ENCODE measurements at places on chromosomes 7 and 10.

DNA sequence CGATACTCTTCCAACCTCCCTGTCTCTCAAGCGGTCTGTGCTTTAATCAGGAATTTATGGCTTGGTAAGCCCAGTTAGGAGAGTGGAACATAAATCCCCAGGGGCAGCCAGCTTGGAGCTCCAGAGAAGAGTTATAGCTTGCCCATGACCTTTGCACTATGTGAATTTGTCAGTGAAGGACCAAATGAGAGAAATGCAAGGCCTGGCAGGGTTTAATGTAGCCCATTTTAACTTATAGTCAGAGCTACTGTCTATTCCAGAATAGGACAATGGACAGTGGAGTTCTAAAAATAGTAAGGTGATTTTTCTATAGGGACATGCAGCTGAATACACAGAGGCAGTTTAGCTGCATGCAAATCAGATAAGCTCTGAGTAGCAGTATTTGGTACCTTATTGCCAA is 142.6 kb upstream of the CAV2 start:
- DNase-seq, result no peak

DNA sequence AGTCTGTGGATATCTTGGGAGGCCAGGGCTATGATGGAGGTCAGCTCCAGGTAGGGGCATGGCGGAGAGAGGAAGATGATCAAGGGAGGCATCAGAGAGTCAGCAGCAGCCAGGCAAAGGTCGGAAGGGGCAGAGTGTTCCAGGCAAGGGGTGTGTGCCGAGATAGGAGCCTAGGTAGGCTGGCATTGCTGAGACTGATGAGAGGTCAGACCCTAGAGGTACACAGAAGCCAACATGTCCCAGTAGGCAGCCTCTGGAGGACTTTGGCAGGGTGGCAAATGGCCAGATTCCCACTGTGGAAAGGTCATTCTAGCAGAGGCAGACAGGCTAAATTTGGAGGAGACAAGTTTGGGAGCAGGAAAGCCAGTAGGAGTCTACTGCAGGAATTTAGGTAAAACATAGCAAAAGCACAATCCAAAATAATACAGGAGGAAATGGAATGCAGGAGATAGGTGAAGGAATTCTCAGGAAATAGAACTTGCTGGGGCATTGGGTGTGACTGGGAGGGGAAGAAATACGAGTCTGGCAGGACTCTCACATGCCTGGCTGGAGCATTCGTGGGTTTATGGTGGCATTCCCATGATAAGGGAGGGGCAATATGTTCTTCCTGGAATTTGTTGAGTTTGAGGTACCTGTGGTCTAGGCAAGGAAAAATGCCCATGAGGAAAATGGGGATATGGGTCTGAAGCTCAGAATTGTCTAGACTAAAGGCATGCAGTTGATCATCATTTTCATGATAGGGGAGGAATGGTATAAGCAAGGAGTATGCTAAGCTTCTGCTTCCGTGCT is 25.7 kb downstream of the TMEM176A start:
- no peak for DNase-seq

DNA sequence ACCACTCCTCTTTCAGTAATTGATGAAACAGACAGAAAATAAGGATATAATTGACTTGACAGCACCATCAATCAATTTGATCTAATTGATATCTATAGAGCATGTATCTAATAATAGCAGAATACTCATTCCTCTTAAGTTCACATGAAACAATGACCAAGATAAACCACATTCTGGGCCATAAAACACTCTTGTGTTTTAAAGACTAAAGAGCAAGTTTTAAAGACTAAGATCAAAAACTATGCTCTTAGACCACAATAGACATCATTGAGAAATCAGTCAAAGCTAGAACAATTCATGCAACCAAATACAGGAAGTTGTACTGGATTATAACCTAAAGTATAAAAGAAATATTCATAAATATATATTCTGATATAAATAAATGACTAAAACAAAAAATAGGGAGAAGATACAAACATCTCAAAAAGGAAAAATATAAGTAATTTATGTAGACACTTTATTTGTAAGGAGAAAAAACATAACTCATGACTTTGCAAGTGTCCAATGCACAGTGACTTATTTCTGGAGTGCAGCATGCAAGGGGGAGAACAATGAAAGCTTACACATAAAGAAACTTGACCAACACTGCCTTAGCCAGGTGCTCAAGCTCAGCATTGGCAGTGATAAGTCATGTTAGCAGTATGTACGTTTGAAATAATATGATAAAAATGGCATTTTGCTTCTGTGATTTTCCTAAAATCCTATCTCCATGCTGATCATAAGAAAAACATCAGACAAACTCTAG is 312.7 kb upstream of the IGFBP3 start:
- DNase-seq, result no peak

DNA sequence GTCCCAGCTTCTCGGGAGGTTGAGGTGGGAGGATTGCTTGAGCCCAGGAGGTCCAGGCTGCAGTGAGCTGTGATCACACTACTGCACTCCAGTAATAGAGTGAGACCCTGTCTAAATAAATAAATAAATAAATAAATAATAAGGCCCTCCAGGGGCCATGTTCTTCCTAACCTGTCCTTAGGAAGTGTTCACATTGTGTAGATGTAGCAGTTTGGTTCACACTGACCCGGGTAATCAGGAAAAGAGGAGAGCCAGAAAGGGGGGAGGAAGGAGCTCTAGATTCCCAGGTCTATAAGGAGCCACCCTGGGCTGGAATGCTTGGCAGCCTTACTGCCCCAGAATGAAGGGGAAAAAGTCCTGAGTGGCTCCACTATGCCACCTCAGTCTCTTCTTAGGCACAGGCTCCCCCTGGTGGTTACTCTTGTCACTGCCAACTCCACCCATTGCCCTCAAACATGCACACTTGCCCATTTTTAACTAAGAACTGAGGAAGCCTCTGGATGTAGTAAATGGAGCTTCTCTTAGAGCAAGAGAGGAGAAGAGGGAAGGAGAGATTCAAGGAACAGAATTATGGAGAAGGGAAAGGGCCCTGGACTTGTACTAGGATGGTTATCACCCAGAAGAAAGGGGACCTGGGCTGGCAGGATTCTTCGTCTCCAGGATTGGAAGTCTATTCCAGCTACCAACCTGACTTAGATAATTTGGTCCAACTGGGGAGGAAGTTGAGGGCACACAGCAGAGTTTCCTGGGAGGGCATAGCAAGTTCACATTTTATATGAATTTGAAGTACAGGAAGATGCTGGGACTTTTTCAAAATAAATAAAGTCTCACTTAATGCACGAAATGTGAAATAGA is 7.8 kb downstream of the HPS6 start:
- DNase-seq, result peak; percentile 45

DNA sequence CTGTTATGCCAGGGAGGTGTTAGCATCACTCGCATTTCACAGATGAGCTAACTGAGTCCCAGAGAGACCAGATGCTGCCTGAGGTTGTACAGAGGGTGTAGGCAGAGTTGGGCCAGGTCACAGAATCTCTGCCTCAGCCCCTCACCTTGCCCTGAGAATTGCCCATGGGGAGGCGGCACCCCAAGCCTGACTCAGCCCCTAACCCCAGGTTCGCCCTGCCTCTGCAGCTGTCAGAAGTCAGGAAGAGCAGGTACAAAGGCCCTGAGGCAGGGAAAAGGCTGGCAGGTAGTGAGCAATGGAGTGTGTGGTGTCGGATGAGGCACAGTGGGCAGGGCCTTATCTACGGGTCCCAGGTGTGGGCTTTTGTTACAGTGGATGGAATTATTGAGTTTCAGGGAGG is 79.4 kb downstream of the MYL10 start:
- DNase-seq, result no peak

DNA sequence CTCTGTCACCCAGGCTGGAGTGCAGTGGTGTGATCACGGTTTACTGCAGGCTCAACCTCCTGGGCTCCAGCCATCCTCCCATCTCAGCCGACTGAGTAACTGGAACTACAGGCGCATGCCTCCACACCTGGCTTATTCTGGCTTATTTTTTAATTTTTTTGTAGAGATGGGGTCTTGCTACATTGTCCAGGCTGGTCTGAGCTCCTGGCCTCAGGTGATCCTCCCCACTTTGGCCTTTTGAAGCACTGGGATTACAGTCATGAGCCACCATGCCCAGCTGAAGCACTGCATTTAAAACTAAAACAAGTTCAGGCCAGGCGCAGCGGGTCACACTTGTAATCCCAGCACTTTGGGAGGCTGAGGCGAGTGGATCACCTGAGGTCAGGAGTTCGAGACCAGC is 8.0 kb downstream of the SH3PXD2A start:
- no peak for DNase-seq

GRCh38 chr10:31761156-31761555 is 167.5 kb downstream of the ARHGAP12 start:
- DNase-seq, result no peak

Measured in DMS79 treated with DMSO at 0.1 percent for 48 hours (cell line).